Erythroblast (primary cell): ENCODE measurements at places on chromosomes 4 and X.

GRCh38 chr4:52111995-52112394 lies 60.9 kb downstream of the SPATA18 start:
- DNase-seq = no peak

GRCh38 chrX:13693341-13693961 lies 4.5 kb downstream of the RAB9A start:
- DNase-seq = no peak

DNA sequence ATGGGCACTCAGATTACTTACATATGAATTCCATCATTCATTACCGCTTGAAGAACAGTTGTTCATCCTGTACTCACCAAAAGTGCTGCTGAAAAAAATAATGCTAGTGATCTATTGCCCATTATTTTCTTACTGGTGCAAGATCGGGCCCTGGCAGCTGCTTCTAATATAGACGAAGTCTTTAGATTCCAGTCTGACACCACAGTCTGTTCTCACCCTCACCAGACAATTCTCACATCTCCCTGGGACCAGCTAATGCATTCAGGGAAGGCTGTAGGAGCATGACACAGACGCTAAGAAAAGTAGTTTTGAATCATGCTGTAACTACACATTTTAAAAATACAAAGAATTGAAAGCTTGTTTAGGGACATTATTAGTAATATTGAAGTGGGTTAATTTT lies 13.8 kb downstream of the GEMIN8 start:
- no peak for DNase-seq

- no peak for DNase-seq
Measured at GRCh38 chrX:129717892-129718291, 20.9 kb upstream of the XPNPEP2 start.

DNA sequence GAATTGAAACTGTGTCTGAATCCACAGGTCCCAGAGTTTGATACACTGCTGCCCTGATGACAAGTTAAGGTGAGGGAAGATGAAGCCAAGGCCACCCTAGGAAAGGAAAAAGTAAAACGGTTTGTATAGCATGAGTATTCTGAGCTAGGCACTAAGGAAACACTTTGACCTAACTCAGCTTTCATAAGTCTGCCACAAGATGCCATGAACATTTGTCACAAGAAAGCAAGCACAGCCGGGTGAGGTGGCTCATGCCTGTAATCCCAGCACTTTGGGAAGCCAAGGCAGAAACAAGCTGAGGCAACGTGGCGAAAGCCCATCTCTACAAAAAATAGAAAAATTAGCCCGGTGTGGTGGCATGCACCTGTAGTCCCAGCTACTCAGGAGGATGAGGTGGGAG lies 34.2 kb downstream of the ELOVL6 start:
- no peak for DNase-seq

DNA sequence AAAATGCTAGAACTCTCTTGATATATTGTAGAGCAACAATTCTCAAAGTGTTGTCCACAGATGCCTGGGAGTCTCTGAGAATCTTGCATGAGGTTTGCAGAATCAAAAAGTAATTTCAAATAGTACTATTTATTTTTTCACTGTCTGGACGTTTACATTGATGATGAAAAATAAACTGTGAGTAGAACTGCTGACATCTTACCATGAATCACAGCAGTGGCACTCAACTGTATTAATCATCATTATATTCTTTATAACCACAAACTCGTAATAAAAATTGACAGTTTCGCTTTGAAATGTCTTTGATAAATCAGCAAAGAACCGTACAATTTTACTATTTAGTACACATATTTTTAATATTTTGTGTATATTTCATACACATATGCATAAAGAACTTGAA lies 94.5 kb downstream of the NAF1 start:
- no peak for DNase-seq

DNA sequence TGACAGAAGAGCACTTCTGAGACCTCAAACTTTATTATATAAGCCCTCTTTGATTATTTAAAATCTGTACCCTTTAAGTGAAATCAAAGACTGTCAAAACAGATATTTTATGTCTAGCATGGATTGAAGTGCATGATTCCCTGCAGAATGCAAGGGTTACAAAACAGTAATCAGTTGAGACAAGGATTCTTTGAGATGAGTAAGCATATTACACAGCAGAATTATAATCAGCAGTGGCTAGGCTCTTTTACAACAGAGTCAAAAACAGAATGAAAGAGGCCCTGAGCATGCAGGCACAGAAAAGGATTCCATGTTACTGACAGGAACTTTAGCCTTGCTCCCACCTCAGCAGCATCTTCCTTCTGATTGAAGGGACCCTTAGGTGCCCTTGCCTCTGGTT lies 487.9 kb upstream of the GALNT7 start:
- DNase-seq = peak; percentile 6

DNA sequence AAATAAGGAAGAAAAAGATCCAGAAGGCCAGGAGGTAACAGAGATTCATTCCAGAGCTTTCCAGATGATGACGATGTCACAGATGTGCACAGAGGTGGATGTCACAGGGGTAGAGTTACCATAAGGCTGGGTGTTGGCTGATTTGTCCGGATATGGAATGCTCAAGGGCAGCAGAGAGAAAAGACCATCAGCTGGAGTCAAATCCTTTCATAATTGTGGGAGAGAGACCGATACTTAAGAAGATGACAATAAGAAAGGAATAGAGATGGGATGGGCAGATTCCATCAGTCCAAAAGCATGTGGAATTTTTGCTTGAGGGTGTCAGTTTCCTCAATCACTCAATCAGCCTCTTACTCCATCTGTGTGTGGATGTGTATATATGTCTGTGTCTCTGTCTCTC lies 150.4 kb downstream of the CENPC start:
- DNase-seq = no peak

- DNase-seq = no peak
Measured at GRCh38 chrX:80014141-80014940, at the start of gene TBX22. Gene TBX22, plus strand, starts transcription at chrX:80014753. Its CDS starts 7,517 bp downstream, at chrX:80022270.

DNA sequence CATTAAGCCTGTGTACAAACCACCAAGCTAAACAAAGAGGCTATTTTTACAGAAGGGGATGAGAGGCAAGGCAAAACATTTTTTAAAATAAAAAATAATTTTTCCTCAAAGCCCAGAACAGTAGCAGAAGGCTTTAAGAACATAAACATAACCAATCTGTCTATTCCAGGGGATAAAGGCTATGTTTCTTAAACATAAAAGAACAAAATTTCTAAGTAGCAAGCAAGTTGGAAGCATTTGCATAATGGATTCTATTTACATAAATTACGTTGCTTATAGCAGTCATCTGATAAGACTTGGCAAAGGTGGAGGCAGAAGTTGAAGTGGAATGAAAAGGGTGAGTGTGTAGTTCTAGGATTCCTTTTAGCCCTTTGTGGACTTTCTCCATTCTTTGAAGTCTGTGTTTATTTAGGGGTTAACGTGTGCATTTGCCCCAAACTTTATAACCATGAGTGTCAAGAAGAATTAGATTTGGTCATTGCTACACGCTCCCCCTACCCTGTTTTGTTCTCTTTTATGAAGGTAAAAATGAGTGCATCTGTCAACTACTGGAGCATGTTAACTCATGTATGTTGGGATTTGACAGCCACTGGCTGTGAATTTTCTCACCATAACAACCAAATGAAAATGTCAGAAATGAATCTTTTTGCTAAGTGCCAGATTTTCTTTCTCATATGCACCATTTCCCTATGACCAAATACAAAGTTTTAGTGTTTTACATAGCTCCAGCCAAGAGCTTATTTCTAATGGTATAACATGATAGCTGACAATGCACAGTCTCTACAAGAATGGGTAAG lies 378.4 kb upstream of the IGFBP7 start:
- DNase-seq = no peak

- DNase-seq = peak; percentile 72
Measured at GRCh38 chr4:146342600-146343192, 128.4 kb downstream of the REELD1 start.

DNA sequence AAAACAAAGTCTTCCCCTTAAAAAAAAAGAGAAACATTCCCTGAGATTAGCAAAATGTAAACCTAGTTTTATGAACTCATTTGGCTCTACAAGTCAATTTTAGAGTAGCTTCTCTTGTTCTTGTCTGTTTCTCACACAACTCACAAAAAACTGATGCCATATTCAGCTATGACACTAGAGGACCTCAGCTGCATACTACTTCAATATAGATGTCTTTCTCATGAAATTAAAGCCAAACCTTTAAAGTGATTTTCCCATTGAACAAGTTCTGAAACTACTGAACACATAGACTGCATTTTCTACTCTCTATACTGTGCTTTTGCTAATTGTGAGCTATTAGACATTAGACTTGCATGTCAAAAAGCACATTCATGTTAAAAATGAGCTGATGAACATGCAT lies 49.8 kb downstream of the TBCK start:
- peak; percentile 58 for DNase-seq

DNA sequence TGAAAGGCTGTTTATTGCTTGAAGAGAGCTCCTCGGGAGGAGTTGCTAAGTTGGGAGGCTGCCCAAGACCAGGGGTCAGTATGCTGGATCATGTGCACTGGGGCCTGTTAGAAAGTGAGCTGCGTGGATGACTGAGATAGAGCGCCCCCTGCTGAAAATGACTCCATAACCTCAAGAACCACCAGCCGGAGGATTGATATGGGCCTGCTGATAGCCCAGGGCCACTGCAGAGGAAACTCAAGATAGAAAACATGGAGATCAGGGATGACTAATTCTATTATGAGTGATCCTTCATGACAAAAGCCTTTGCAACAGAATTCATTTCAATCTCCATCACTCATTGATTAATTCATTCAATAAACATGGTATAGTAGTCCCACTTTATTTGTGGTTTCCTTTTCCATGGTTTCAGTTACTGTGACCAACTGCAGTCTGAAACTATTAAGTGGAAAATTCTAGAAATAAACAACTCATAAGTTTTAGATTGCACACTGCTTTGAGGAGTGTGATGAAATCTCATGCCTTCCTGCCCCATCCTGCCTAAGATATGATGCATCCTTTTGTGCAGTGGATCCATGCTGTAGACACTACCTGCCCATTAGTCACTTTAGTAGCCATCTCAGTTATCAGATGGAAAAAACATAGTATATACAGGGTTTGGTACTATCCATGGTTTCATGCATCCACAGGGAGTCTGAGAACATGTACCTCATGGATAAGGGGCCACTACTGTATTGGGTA lies 126.7 kb upstream of the MBNL3 start:
- peak; percentile 88 for DNase-seq

DNA sequence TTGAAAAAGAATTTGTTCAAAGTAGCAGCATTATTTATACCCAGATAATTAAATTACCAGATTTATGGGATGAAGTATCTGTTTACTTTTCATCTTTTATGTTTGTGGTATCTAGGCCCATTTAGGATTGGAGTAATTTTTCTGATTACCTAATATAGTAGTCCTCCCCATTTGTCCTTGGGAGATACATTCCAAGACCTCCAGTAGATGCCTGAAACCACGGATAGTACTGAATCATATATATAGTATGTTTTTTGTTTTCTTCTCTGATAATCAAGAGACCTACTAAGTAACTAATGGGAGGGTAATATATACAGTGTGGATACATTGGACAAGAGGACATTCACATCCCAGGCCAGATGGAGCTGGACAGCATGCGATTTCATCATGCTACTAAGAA lies 30.7 kb upstream of the PTPN13 start:
- no peak for DNase-seq

DNA sequence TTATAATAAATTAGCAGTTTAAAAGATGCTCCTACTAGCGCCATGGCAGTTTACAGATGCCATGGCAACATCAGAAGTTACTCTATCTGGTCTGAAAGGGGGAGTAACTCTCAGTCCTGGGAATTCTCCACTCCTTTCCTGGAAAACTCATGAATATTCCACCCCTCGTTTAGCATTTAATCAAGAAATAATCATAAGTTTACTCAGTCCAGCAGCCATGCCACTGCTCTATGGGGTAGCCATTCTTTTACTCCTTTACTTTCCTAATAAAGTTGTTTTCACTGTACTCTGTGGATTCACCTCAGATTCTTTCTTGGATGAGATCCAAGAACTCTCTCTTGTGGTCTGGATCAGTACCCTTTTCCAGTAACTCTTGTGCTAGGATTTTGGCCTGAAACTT lies 52.3 kb downstream of the GUCY1B1 start:
- DNase-seq = no peak

DNA sequence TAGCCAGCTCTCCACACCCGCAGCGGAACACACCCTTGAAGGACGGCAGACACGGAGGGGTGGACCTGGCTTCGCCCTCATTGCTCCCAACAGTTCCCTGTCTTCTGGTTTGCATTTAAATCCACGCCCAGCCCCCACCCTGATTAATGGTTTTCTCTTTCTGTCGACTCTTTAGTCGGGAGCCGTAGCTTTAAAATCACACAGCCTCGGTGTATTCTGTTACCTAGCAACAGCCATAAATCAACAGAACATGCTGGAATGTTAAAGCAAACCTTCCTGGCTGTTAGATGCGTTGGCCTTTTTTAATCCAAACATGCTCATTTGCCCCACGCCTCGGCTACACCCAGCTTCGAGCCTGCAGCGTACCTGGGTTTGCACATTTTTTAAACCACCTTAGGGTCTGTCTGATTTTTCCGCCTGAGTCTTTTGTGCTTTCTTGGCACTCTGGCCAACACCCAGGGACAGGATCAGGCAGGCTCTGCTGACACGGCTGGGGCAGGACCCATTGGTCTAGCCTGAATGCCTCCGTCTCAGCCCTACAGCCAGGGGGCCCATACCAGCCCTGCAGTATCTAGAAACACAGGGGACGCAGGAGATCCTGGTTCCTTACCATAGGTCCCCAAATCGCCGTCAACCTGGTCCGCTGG lies 21.4 kb upstream of the PPP2R2C start:
- DNase-seq = no peak

DNA sequence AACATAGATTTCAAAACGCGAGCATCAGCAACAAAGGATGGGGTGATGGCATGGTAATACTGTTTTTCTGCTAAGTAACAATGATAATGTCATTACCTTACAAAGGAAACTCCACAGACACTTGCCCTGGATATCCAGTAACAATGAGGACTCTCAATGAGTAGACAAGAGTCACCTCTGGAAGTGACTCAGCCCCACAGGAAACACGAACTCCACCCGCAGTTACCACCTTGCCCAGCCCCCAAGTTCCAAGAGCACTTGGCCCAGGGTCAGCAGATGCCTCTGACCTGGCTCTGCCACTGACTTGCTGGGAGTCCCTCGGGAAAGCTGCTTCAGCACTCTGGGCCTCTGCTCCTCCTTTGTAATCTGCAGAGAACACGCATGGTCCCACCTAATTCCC lies 110.3 kb upstream of the MAP3K15 start:
- DNase-seq = no peak
